ENCODE measurements at places on chromosomes 7 and 10.

- no peak for DNase-seq
These were observed 321.8 kb downstream of the DPP6 start for GRCh38 chr7:154373956-154374355.

GRCh38 chr10:80691441-80691840, 153.7 kb downstream of the SH2D4B start:
- DNase-seq = no peak

DNA sequence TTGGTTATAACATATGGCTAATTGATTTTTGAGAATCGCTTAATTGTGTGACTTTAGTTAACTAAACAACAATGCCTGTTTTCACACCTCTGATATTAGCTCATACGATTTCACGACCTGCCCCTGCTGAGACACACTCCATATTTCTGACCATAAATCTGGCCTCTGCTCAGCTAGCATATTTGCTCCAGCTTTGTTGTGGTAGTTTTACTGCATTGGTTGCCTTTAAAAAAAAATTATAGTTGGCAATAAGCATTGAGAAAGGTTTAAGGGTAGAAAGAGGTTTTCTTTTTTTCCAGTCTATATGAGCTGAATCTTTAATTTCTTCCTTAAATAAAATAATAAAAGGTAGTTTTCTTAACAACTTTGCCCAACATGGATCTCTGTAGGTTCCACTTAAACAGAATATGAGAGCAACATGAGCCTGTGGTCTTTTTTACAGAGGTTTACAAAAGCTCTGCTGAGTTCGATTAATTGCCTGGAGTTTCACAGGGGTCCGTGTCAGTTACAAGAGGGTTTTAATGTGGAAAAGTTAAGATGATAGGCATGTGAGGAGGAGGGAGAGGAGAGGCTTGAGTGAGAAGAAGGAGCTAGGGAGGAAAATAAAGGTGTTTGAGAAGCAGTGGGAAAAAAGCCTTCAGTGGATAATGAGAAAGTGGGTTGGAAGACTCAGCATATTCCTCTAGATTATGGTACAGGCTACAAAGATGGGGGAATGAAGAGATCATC, 318.2 kb downstream of the CXCL12 start:
- no peak for DNase-seq

DNA sequence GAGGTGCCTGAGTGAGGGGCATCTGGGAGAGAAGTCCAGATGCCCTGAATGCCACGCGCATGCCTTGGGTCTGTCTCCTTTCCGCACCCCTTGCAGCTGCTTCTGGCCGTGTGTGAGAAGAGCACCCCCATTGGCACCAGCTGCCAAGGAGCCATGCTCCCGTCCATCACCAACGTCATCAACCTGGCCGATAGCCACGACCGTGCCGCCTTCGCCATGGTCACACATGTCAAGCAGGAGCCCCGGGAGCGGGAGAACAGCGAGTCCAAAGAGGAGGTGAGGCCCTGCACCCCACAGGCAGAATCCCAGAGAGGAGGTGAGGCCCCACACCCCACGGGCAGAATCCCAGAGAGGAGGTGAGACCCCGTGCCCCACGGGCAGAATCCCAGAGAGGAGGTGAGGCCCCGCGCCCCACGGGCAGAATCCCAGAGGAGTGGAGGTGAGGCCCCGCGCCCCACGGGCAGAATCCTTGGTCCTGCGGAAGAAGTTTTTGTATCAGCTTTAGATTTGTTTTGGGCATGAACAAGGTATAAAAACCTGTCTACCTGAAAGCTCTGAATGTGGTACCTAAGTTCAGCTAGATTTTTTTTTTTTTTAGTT, 91.8 kb downstream of the TRRAP start:
- DNase-seq = no peak

DNA sequence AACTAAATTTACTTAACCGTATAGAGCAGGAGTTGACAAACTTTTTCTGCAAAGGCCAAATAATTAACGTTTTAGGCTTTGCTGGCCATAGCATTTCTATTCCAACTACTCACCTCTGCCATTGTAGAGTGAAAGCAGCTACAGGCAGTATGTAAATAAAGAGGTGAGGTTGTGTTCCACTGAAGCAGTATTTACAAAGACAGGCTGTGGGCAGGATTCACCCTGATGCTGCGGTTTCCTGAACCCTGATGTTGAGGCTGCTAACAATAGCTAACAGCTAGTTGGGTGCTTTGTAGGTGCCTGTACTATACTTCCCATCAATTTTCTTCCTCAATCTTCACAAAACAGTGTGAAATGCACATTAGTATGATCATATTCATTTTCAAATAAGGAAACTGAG, 47.0 kb upstream of the LAMB1 start:
- no peak for DNase-seq

- DNase-seq = no peak
These were observed 36.2 kb upstream of the CHST3 start for GRCh38 chr10:71927776-71928592.

- no peak for DNase-seq
These were observed 673.8 kb downstream of the INHBA start for GRCh38 chr7:41029072-41029499.

- no peak for DNase-seq
These were observed 140.2 kb downstream of the PTN start for GRCh38 chr7:137203351-137203750.

DNA sequence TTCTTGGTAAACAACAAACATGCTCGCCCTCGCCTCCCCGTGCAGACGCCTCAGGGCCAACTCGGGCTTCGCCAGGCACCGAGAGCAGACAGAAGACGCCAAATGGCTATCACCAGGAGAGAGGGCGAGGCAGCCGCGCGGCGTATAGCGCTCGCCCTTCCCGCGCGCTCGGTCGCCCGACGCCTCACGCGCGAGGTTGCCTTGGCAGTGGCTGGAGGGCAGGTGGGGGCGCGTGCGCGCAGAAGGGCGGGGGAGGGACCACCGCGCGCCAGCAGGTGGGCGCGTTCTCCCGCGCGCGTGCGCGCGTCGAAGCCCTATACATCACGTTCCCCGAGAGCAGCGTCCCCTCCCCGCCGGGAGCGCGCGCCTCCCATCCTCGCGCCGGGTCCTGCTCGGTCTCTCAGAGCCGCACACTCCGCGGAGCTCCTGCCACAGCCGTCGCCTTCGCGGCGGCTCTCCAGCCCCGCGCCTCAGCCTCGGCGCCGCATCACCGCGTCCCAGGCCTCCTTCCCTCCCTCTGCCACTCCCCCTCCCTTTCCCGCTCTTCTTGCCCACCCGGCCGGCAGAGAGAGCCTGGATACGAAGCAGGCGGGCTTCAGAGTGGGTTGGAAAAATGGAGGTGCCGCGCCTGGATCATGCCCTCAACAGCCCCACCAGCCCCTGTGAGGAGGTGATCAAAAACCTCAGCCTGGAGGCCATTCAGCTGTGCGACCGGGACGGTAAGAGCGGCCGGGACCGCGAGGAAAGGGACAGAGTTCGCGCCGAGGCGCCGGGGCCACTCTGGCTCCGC, at the start of gene PHYHIPL:
TSS of gene PHYHIPL (plus strand) at position 403 of the 790 bp plus-strand sequence. CDS start at position 614, 211 bp downstream.
- DNase-seq = peak; percentile 53

GRCh38 chr7:47506382-47507339, 75.2 kb downstream of the TNS3 start:
- no peak for DNase-seq

DNA sequence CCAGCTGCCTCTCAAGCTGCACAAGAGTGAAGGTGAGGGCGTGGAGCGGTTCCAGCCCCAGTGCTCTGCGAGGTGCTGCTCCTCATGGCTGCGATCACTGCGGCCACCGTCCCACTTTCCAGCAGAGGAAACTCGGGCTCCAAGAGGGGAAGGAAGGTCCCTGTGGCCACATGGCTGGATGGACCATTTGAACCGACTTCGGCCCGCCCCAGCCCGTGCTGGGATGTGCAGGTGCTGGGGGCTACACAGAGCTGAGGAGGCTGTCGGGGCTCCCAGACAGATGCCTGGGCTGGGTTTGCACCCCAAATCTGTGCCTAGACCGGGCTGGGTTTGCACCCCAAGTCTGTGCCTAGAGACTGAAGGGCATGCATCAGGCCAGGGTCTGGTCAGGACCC, 186.6 kb downstream of the DNAJB6 start:
- DNase-seq = no peak

GRCh38 chr7:18626717-18627116, 131.2 kb downstream of the HDAC9 start:
- DNase-seq = no peak

- peak; percentile 44 for DNase-seq
These were observed 18.2 kb downstream of the POLL start for GRCh38 chr10:101569622-101570427.

DNA sequence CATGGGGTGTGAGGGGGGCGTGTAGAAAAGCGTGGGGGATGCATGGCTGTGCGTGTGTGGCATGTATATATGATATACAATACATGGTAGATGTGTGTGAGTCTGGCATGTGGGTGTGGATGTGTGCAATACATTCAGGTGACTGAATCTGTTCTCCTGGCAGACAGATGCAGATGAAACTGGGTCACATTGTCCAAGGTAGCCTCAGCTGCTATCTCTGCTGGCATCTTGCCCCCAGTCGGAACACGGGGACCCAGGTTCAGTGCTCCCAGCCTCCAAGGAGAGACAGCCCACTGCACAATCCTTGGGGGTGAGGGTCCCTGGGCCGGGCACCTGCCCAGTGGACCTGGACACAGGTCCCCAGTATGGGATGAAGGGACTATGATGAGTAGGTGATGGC, 12.4 kb upstream of the SRRM3 start:
- DNase-seq = no peak
